ENCODE measurements at places on chromosomes 2 and 18. TPM values are rescaled to one million over a fixed set of nuclear protein-coding genes. Genes with fewer than 3 reads are reported as not detected.

DNA sequence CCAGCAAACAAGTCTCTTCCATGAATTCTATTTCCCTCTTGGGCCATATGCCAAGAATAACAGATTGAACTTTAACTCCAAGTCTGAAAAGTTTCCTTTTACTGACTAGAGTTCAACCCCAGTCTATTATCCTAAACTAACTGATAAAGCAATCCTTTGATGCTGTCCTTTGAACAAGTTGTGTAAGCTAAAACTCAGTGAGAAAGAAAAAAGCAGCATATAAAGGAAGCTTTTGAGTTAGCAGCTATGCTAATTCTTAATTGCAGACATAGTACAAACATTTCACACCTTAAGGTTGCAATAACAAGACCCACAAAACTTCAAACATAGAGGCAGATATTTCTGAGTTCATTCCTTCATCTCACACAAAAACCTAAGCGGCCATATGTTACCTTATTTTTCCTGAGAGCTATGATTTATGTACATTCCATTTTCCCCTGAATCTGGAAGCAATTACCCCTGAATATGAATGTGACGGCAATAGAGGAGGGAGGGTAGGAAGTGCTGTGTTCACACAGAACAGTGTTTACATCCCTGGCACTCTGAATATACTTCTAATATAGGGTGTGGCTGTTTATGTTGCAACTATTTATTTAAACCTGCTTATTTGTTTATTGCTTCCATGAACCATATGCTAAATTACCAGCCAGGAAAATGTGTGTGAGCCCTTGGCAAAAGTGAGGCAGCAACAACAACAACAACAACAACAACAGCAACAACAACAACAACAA is 180.6 kb downstream of the IRS1 start:
- no peak for DNase-seq

GRCh38 chr2:100535855-100536254 is 26.9 kb upstream of the PDCL3 start:
- DNase-seq = no peak

GRCh38 chr2:179139506-179139905 is 89.6 kb upstream of the CCDC141 start:
- no peak for DNase-seq

- no peak for DNase-seq
Observed at GRCh38 chr2:30796699-30797098, 10.5 kb downstream of the CAPN13 start.

DNA sequence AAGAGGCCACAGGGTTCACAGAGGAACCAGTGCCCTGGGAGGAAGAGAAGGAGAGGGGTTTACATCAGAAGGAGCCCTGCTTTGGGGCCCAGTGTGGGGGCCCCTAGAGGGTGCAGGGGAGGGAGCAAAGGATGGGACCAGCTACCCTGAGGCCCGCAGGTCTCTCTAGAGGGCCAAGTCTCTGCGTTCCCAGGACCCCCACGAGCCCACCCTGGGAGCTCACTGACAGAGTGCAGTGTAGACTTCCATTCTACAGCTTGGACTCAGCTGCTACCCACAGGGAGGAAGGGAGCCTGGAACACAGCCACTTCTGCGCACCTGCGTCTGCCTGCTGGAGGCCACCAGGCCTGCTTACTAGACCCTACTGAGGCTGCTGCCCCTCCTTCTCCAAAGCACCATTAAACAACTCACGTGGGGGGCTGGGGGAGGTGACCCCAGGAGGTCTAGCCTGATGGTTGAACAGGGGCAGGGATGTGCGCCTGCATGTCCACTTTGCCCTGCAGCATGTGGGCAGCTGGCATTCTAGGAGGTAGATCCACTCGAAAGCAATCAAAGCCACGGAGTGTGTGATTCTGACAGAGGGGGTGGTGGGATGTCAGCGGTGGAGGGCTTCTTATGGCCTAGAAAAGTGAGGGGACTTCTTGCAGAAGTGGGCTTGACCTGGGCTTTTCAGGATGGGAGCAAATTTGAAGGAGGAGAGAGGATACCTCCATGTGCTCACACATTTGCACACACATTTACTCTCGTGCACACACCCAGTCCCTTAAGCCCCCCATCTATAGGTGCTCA is 90.2 kb downstream of the ZFP36L2 start:
- DNase-seq = no peak

DNA sequence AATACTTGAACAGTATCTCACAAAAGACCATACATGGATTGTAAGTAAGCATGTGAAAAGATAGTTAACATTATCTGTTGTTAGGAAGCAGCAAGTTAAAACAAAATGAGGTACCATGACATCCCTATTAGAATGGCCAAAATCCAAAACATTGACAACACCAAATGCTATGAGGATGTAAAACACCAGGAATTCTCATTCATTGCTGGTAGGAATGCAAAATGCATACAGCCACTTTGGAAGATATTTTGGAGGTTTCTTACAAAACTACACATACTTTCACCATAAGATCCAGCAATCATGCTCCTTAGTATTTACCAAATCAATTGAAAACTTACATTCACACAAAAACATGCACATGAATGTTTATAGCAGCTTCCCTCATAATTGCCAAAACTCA is 30.9 kb upstream of the ICOS start:
- DNase-seq = no peak

- no peak for DNase-seq
Observed at GRCh38 chr2:60796573-60797509, 40.8 kb downstream of the PAPOLG start.

- no peak for DNase-seq
Observed at GRCh38 chr18:5646739-5647138, 102.9 kb upstream of the EPB41L3 start.

GRCh38 chr18:54742120-54742519 is 86.2 kb upstream of the RAB27B start:
- no peak for DNase-seq

DNA sequence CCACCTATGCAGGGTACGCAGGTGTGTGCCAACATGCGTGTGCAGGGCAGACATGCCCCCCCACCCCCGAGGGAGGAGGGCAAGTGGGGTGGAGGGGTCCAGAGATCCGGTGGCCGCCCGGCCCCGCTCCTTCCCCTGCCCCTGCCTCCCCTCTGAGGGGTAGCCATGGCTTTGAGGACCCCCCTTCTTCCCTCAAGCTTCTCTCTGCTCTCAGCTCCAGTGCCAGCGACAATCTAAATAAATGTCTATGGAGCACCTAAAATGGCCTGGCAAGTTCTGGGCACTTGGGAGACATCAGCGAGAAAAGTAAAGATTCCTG is 91.9 kb downstream of the ZFP36L2 start:
- no peak for DNase-seq

DNA sequence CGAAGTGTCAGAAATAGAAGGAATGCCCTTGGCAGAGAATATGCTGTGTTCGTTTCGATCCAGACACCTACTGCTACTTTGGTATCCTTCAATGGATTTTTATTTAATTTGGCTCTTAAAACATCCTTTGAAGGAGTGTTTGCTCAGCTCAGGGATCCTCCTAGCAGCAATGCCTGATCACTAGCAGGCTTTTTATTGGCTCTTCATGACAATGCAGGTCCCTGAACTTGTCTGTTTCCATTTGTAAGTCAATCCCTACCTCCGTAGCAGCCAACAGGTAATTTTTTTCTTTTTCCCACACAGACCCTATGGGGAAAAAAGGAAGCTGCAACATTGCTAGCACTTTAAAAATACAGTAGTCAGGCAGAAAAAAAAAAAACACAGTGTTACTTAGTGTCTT is 366.2 kb upstream of the LRRTM1 start:
- DNase-seq = no peak

DNA sequence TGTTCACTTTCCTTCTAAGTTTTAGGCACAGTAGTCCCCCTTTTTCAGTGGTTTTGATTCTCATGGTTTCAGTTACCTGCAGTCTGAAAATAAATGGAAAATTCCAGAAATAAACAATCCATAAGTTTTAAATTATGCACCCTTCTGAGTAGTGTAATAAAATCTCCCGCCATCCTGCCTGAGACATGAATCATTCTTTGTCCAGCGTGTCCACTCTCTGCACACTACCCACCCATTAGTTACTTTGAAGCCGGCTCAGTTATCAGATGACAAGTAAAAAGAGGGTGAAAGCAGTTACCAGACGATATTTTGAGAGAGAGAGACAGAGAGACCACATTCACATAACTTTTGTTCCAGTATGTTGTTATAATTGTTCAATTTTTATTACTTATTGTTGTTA is 400.5 kb downstream of the TMX3 start:
- DNase-seq = no peak

GRCh38 chr2:204479557-204479956 is 65.7 kb upstream of the PARD3B start:
- DNase-seq = no peak

DNA sequence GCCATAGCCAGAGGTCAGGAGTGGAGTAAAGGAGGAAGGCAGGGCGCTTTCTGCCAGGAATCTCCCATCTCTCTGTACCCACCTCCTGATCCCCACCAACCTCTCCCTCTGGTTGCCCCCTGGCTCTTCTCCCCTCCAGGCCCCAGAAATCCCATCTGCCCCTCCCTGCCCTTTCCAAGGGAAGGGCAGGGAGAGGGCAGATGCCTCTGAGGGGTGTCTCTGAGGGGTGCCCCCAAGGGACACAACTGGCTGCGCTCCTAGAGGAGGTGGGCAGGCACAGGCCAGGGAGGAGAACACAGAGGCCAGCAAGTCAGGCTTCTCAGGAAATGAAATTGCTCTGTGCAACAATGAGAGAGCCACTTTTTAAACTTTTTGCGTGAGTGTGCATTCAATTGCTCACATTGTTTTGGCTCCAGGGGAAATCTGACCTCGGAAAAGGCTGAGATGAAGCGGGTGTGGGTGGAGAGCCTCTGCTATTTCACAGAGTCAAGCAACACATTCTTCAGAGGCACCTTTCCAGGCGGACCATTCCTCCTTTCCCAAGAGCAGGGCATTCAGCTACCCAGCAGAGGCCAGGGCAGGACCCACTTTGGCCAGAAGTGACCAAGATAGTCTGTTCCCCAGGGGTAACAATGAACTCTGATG is 125.5 kb downstream of the SMAD7 start:
- no peak for DNase-seq

- no peak for DNase-seq
Observed at GRCh38 chr18:51653507-51654213, 456.2 kb upstream of the MEX3C start.

DNA sequence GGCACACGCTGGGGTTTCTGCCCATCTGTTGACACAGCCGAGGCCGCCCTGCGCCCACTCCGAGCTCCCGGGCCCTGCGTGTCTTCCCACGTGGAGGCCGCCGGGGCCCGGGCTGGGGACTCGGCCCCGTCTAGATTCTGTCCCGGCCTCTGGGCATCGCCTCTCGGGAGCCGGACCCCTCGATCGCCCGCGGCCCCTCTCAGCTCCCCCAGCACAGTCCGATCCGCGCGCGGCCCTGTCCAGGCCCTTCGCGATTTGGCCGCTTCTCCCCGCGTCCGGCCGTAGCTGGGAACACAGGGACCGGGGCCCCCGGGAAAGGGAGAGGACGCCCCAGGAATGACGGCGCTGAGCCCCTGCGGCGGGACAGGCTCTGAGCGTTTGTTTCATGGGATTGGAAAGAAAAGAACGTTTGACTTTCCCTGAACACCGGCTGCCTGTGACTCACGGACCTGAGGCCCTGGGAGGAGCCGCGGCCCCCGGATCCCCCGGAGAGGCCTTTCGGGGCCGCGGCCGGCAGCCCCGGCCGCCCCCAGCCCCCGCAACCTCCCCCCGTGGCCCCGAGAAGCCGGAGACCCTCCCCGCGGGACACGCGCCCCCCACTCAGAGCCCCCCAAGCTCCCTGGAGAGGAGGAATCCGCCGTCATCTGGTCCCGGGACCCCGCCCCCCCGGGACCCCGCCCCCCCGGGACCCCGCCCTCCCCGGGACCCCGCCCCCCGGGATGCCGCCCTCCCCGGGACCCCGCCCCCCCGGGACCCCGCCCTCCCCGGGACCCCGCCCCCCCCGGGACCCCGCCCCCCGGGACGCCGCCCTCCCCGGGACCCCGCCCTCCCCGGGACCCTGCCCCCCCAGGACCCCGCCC is 62.7 kb upstream of the CTDP1 start:
- peak; percentile 3 for DNase-seq

DNA sequence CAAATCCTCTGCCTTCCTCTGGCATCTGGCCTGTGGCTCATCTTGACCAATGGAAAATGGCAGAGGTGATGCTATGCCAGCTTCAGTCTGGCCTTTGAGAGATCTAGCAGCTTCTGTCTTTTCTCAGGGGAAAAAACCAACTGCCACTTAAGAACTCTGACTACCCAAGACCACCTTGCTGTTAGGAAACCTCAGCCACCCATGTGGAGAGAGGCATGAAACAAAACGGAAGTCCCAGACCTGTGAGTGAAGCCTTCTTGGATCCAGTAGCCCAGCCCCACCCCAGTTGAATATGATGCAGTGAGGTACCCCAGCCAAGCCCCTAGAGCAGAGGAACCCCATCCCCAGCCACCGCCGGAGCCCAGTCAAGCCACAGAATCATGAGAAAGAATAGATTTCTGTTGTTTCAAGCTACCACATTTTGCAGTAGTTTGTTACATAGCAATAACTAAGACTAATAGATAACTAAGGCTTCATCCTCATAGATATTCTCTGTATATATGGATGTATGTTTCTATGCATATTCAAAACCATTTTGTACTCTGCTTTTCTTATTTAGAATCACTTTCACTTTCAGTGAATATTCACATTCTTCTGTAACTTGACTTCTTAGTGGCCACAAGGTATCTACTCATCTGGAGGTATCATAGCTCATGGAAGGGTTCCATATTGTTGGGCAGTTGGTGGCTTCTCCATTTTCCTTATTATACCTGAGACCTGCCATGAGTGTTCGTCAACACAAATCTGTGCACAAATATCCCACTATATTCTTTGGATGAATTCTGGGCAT is 142.1 kb downstream of the FBXO15 start:
- DNase-seq = no peak

DNA sequence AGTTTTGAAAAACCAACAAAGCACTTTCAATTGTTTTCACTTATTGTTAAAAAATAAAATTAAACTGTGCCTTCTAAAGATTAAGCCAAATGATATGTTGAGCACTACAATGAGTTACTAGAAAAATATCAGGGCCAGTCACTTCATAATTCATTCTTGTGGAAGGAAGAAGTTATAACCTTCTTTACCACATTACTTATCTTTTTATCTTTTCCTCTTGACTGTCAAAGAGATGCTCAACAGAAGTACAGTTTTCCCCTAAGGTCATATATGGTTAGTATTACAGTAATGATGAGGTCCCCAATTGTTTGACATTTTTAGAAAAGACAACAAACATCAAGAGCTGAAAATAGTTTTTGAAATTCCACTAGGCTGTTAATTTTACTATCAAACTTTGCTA is 9.4 kb downstream of the PELI1 start:
- no peak for DNase-seq

- no peak for DNase-seq
Observed at GRCh38 chr2:219643788-219644398, 16.5 kb downstream of the SLC4A3 start.

The RAB11FIP5 gene
- 19.2 TPM for total RNA-seq

The PLCL1 gene
- 2.0 TPM for total RNA-seq

The CDKL4 gene
- total RNA-seq = 0.52 TPM

The M1AP gene
- not detected for total RNA-seq

The SERPINB2 gene
- total RNA-seq = not detected

The TUBA3E gene
- not detected for total RNA-seq

The ZBTB7C gene
- 1.3 TPM for total RNA-seq

The SP5 gene
- not detected for total RNA-seq

The HTR2B gene
- total RNA-seq = not detected
